Inflammatory macrophage treated with lipopolysaccharide for 4 hours (primary cell): ENCODE measurements at places on chromosomes 13 and 19.

DNA sequence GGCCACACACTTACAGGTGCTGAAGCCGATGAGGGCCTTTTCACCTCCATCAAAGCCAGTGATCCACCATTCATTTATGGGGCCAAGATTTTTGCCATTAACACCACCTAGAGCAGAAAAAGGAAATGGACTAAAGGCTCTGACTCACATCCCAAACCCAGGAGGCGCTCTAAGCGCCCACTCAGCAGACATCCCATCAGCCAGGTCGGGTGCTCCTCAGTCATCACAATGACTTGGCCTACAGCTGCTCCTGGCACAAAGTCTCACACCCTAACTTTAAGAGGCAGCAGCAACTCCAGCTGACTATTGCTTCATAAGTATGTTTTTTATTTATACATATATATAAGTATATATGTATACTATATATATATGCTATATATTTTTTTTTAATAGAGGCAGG is 36.1 kb upstream of the EIF3G start:
- DNase-seq = peak; percentile 52

DNA sequence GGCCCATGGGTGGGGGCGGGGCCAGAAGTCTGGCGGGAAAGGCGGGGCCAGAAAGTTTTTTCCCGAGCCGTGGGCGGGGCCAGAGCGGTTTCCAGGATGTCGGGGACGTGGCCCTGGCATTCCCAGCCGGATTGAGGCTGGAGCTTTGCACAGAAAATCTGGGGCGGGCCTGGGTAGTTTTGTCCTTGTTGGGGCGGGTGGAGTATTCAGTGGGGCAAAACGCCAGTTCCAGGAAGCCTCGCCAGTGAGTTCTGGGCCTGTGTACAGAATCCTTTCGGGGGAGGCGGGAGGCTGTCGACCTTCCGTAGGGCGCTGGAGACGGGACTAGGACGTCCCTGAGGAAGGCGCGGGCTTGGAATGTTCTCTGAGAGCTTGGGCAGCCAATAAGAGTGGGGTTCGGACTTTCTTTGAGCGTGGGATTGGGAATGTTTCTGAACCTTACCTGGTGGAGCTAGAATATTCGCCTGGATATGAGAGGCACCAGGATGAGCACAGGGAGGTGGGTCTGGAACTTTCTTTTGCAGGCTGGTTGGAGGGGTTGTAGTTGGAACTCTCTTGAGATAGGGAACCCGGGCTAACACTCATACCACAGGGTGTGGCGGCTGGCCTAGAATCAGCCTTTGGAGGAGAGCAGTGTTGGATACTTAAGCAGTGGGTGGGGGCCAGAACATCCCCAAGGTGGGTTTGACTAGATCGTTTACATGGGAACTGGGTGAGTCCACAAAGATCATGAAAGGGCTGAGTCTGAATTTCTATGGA is 1.3 kb downstream of the CCDC9 start:
- no peak for DNase-seq

DNA sequence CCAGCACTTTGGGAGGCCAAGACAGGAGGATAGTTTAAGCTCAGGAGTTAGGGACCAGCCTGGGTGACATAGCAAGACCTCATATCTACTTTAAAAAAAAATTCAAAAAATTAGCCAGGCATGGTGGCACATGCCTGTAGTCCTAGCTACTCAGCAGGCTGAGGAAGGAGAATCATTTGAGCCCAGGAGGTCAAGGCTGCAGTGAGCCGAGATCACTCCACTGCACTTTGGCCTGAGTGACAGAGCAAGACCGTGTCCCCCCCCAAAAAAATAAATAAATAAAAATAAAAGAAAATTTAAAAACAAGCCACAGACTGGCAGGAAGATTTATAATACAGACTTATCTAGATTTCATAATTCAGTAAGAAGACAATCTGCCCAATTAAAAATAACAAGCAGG is 14.8 kb downstream of the PSPC1 start:
- DNase-seq = no peak

DNA sequence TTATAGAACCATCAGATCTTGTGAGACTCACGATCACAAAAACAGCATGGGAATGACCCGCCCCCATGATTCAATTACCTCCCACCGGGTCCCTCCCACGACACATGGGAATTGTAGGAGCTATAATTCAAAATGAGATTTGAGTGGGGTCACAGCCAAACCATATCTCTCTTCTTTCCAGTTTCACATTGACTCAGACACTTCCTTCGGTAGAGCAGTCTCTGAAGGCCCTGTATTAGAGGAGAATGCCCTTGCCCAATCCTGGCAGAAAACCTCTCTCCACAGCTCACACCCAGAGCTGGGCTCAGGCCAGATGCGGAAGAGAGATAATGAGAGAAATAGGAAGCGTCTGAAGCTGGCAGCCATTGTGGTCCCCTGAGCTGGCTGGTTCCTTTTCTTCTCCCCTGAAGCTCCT is 72.4 kb upstream of the CLDN10 start:
- peak; percentile 96 for DNase-seq

DNA sequence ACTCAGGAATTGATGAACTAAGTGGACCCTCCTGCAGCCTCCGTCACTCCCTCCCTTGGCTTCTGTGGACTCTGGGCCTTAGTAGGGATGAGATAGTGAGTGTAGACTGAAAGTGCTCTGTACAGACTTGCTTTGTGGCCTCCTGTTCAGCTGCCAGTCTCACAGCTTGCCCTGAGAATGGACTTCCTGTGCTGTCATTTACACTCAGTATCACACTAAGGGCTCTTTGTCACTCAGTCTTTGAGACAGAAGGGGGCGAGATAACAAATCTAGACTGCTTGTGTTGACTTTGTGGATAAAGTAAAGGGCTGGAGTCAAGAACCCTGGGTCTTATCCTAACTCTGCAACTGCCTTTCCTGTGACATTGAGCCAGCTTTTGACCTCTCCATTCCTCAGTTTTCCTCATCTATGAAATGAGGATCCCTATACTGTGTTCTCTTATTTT is 21.0 kb upstream of the SPRY2 start:
- peak; percentile 4 for DNase-seq

- DNase-seq = peak; percentile 49
These were observed 7.2 kb downstream of the AXL start for GRCh38 chr19:41226053-41226873.

DNA sequence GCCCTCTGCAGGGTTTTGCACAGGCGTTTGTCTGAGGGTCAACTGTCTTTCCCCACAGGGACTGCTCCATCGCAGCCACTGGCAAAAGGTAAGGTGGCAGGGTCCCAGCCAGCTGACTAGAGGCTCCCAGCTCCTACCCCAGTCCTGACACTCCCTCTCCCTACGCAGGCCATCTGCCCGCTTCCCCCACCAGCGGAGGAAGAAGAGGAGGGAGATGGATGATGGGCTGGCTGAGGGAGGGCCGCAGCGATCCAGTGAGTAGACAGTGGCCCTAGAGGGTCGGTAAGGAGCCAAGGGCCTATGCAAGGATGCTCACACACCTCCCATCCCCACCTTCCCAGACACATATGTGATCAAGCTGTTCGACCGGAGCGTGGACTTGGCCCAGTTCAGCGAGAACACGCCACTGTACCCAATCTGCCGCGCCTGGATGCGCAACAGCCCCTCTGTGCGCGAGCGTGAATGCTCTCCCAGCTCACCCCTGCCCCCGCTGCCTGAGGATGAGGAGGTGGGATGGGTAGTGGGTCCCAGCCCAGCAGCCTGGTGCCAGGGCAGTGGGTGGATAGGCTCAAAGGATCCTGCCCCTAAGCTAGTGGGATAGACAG is 4.0 kb downstream of the HSPB6 start:
- DNase-seq = no peak

DNA sequence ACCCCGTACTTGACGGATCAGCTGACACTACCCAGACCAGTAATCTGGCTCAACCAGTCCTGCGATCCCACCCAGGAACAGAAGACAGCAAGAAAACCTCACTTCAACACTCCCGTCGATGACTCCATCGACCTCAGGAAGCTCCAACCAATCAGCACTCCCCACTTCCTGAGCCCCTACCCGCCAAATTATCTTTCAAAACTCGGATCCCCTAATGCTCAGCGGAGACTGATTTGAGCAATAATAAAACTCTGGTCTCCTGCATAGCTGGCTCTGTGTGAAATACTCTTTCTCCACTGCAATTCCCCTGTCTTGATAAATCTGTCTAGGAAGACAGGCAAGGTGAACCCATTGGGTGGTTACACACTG is 1.2 kb downstream of the LSM4 start:
- peak; percentile 34 for DNase-seq

DNA sequence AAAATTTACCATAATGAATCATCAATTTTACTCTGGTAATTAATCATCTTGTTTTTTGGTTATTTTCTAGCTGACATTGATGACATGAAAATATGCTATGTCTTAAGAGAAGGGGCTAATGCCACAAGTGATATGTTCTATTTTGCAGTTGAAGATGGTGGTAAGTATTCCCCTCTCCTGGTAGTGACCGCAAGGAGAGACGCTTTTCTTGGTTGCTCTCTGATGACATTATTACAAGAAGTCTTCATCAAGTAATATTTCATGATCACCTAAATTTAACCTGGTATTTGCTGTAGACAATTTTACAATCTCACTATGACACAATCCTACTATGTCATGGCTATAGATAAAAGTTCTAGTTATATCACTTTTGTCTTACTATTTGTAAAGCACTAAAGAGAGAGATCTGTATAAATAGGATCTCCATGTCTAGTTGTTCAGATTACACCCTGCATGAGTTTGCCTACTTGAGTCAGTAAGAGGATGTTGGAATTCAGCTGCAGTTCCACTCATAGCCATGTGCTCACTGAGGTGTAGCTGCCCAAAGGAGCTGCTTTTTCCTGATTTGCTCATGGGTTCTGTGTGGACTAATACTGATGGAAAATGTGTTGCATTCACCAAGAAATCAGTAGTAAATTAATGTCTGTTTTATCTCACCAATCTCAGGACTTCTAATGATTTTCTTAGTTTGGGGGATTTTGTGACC is 10.9 kb downstream of the FREM2 start:
- DNase-seq = no peak

DNA sequence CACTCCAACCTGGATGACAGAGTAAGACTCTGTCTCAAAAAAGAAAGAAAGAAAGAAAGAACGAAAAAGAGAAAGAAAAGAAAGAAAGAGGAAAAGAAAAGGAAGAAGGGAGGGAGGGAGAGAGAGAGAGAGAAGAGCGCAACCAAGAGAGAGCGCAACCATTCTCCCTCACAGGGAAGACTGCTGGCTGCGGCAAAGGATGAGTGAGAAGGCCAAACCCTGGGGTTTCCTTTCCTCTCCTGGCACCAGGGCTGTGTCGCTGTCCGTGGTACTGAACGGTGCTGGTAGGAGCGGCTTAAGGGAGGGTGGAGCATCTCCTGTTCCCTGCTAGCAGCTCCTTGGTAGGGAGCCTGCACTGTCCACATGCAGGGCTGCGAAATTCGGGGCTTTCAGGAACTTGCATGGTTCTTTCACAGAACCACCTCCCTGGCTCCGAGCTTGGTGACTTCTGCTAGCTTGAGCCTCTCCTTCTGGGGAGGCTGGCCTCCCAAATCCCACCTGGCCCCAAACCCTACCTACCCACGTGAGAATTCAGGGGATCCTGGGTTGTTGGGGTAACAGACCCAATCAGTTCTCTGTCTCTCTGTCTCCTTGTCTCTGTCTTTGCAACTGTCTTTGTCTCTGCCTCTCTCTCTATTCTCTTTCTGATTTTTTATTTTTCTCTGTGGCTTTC is 51.1 kb upstream of the ZNRF4 start:
- peak; percentile 38 for DNase-seq

DNA sequence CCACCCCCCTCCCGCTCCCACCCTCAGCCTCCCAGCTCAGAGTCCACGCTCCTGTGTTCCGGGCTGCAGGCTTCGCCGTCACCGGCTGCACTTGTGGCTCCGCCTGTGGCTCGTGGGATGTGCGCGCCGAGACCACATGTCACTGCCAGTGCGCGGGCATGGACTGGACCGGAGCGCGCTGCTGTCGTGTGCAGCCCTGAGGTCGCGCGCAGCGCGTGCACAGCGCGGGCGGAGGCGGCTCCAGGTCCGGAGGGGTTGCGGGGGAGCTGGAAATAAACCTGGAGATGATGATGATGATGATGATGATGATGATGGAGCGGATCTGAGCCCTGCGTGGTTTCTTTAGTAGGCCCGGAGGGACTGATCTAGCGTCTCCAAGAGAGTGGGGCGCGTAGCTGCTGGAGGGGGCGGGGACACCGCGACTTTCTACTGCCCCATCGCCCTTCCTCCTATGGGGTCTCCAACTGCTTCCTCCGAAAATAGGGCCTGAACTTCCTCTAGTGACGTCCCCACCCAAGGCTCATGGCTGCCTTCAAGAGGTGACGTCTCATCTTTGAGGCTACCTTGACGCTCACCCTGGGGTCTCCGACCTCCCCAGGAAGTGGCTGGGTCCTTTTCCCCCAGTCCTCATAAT is 1.4 kb downstream of the RETN start:
- peak; percentile 53 for DNase-seq

DNA sequence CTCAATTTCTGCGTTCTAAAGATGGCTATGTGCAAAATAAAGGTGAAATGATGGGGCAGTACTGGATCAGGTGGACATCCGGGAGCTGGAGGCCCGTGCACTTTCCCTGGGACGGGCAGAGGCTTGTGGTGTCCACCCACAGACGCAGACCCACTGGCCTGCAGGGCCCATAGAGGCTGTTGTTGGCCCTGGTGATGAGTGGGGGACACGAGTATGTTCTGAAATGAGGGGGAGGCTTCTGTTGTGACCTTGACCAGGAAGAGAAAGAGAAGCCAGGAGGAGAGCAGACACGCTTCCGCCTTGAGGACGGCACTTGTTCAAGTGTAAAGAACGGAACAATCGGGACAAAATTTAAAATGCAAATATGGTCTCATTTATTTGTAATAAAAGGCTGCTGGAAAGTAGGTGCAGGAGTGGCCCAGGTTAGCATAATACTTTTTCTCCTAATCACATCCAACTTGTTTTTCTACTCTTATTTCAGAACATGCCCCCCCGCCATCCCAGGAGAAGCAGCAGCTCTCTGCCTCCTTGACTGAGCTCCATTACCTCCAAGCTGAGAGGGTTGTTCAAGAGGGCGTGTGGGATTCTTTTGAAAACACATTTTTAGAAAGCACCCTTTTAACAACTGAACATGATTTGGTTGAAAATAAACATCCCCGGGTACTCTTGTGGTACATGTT is 27.1 kb downstream of the ATP11A start:
- DNase-seq = no peak

- no peak for DNase-seq
These were observed 25.7 kb upstream of the FREM2 start for GRCh38 chr13:38661010-38661675.

- peak; percentile 70 for DNase-seq
These were observed 603 bp downstream of the TM9SF2 start for GRCh38 chr13:99501848-99502301.

GRCh38 chr19:38072776-38073750 is 151.0 kb downstream of the DPF1 start:
- DNase-seq = peak; percentile 54
